DMS79 (cell line): ENCODE measurements at places on chromosomes 16 and 17.

- DNase-seq, result no peak
Measured at GRCh38 chr17:59941131-59941530, 23.4 kb downstream of the RNFT1 start.

DNA sequence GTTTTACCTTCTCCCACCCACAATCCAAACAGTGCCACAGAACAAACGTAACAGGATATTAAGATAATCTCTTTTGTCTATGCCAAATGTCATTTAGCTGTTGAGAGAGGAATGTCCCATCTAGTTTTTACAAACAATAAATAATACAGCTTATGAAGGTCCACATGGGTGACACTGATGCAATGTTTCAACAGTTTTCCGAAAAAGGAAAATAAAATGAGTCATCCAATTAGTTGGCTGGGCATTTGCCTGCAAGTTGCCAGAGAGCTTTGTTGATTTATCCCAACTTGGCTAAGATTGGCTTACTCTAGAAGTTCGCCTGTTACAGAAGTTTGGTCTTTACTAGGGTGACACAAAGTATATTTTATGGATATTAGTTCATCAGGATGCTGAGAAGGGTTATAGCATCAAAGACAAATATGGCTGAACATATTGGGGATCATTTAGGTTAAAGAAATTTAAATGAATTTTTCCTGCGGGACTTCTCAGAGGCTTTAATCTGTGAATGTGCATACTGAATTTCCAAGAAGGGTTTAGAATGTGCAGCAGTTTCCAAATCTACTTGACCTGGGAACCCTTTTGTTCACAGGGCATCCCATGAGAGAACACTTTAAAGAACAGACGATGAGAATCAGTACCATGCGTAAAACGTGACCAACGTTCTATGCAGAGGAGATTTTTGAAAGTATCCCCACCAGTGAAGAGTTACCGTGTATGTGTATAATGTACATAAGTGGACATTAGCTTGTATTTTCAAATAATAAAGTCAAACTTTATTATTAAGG is 73.1 kb downstream of the CDH13 start:
- DNase-seq, result no peak

DNA sequence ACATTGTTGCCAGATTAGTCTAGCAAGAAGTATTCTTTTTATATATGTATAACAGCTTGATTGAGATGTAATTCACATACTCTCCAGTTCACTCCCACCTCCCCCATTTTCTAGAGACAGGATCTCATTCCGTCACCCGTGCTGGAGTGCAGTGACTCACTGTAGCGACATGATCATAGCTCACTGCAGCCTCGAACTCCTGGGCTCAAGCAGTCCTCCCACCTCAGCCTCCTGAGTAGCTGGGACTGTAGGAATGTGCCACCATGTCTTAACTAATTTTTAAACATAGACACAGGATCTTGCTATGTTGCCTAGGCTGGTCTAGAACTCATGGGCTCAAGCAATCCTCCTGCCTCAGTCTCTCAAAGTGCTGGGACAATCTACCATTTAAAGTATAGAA is 3.3 kb upstream of the RSAD1 start:
- no peak for DNase-seq

DNA sequence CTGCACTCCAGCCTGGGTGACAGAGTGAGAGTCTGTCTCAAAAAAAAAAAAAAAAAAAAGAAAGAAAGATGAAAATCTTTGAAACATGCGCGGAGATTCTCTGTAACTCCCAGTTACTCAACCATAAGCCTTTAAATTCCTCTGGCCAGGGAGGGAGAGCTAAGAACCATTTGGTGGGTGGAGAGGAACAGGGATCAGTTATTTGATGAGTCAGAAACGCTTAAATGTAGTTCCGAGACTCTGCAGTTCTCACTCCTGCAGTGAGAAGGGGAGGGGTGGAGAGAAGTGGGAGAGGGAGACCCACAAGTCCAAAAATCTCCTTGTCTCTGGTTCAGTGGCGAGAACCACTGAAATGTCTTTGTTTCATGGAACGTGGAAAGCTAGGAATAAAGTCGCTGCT is 266.7 kb downstream of the SOX9 start:
- DNase-seq, result no peak

- no peak for DNase-seq
Measured at GRCh38 chr16:53937161-53937880, 233.4 kb downstream of the FTO start.

DNA sequence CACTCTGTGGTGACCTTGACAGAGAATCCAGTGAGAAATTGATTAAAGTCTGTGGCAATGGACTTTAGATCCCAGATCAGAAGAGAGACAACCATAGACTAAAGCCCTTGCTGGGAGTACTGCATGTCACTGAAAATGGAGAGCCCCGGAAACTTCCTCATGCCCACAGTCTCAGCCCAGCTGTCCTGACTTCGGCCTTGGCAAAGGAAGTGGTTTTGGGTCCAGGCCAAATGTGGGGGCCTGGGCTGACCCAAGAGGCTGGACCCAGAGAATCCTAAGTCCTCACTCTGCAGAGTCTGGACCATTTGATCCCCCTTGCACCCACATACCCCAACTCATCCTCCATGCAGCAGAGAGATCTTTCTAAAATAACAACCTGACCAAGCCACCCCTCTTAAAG is 4.7 kb upstream of the BEAN1 start:
- DNase-seq, result no peak

GRCh38 chr17:7072406-7072805 is 7.6 kb downstream of the CLEC10A start:
- DNase-seq, result no peak

DNA sequence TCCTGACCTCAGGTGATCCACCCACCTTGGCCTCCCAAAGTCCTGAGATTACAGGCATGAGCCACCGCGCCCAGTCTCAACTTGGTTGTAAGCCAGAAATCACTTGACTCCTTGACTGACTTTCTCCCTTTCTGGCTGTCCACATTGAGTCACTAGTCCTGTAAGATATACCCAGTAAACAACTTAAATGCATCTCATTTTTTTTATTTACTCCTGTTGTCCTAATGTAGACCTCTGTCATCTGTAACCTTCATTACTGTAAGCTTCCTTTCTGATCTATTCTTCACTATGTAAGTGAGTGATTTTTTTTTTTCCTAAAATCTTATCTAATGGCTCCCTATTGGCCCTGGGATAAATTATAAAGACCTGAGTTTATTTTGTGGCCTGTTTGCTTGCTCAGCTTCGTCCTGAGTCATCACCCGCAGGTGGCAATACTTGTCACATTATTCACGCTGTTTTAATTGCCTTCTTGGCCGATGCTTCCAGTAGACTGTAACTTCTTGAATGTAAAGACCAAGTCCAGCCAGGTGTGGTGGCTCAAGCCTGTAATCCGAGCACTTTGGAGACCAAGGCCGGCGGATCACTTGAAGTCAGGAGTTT is 41.0 kb downstream of the PAFAH1B1 start:
- peak; percentile 4 for DNase-seq

DNA sequence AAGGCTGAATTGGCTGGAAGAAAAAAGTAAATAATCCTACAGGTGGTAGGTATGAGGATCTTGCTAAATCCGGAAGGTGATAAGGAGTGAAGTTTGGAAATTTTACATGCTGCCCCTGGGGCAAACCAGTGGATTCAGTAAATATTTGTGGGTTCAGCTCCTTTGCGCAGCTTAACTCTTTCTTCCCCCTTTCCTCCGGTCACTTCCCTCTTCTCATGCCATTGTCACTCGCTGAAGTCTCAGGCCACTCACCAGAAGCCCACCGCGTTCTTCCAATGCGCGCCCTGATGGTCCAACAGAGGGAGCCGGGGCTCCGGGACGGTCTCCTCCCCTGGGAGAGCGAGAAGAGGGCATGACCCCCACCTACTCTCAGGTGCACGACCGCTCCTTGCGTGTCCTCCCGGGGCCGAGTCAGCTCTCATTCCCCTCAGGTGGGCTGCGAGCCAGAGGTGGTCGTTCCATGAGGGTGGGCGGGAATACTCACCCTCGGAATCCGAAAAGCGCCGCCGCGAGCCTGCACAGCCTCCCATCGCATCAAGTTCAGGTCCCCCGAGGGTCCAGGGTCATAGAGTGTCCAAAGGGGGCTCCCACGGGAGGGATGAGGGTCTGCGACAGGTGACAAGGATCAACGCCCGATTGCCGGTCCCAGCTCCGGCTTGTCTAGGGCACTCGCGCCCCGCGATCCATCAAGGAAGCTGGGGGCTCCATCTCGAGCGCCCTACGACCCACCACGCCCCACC is 474 bp downstream of the CLN3 start:
- no peak for DNase-seq

DNA sequence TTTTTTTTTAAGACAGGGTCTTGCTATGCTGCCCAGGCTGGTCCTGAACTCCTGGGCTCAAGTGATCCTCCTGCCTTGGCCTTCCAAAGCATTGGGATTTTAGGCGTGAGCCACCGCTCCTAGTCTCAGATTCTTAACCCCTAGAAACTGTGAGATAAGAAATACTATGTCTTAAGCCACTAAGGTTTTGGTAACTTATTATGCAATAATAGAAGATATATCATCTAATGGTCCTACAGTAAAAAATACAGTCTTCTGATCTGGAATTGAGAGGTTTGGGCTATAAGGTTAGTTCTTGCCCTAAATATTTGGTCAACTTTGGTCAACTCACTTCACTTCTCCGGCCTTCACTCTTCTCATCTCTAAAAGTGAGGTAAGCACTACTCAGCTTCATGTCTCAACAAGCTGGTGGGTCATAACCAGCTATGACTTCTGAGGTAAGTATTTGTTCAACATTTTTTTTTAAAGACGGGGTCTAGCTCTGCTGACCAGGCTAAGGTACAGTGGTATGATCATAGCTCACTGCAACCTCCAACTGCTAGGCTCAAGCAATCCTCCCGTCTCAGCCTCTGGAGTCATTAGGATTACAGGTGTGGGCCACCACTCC is 14.7 kb downstream of the RAD51D start:
- DNase-seq, result no peak

GRCh38 chr17:15485045-15485444 is 17.6 kb upstream of the CDRT4 start:
- DNase-seq, result no peak

- DNase-seq, result no peak
Measured at GRCh38 chr17:63998721-63999679, 849 bp downstream of the PRR29 start.

GRCh38 chr16:51210087-51210486 is 59.0 kb upstream of the SALL1 start:
- DNase-seq, result no peak
